ENCODE measurements at places on chromosomes 5 and 9.

GRCh38 chr5:140927228-140927573, 1.1 kb downstream of the PCDHAC1 start:
- no peak for DNase-seq

- DNase-seq = no peak
Measured at GRCh38 chr5:115324021-115324420, 27.6 kb upstream of the CCDC112 start.

GRCh38 chr5:74651710-74652109, 11.2 kb upstream of the ENC1 start:
- no peak for DNase-seq

DNA sequence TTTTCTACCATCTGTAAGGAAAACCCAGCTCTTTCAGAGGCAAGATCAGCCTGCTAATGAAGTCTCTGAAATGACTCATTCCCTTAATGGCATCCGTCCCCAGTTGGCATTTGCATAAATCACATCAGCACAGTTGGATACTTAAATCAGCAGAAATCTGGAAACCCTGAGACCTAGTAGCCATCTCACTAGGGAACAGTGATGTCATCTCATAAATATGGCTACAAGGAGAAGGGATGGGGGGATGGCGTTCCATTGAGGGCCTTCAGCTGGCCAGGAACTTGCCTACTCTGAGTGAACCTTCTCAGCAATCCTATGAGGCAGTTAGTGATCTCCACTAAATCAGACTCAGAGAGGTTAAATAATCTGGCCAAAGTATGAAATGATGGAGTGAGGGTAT, 81.8 kb downstream of the CMYA5 start:
- DNase-seq = no peak

GRCh38 chr9:128005923-128006322, 25.1 kb upstream of the EEIG1 start:
- no peak for DNase-seq

GRCh38 chr9:126724226-126724625, 80.6 kb upstream of the ZBTB43 start:
- DNase-seq = no peak

DNA sequence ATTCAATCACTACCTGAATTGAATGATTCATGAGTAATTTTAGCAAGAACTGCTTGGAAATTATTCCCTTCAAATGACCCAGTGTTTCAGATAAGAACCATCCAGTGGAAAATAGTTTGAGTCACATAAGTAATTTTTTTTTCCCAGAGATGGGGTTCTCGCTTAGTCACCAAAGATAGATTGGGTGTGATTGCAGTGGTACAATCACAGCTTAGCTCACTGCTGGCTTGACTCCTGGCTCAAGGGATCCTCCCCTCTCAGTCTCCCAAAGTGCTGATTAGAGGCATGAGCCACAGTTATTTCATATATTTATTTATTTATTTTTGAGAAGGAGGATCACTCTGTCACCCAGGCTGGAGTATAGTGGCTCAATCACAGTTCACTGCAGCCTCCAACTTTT, 574.5 kb upstream of the ARRDC3 start:
- no peak for DNase-seq

GRCh38 chr9:126146254-126147145, 180.1 kb upstream of the MVB12B start:
- DNase-seq = peak; percentile 65

GRCh38 chr9:90078988-90079421, 474.2 kb downstream of the GADD45G start:
- no peak for DNase-seq

DNA sequence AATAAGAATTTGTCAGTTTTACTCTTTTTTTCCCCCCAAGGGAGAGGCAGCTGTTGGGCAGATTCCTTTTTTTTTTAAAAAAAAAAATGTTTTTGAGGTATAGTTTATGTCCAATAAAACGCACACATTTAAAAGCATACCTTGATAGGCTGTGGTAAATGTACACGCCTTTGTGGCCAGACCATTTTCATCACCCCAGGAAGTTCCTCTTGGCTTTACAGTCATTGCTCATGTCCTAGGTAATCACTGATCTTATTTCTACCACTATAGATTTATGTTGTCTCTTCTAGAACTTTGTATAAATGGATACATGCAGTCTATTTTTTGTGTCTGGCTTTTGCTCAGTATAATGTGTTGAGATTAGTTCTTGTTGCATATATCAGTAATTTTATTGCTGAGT, 9.8 kb downstream of the SUB1 start:
- no peak for DNase-seq

DNA sequence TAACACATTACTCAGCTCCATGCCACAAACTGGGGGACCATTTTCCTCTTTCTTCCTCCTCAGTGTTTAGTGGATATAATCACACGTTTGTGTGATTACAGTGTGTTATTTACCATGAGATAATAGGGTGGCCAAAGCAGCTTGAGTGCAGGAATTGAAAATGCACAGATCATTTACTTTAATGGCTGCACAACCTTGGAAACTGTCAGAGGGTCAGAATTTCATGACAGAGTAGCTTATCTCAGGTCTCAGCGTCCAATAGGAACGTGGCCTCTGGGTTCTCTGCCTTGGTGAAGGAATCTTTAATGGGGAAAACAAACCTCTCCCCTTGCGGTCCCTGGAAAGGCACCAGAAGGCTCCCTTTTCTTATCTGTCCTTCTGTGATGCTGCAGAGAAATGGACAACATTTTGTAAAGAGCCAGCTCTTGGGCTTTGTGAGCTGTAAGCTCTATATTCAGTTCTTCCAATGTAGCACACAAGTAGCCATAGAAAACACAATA, 87.4 kb upstream of the CD180 start:
- no peak for DNase-seq

- DNase-seq = no peak
Measured at GRCh38 chr5:125696762-125697161, 726.4 kb upstream of the GRAMD2B start.

- peak; percentile 95 for DNase-seq
Measured at GRCh38 chr9:89555451-89556375, 49.1 kb upstream of the GADD45G start.

- DNase-seq = no peak
Measured at GRCh38 chr9:113558632-113559502, 95.3 kb downstream of the RGS3 start.

DNA sequence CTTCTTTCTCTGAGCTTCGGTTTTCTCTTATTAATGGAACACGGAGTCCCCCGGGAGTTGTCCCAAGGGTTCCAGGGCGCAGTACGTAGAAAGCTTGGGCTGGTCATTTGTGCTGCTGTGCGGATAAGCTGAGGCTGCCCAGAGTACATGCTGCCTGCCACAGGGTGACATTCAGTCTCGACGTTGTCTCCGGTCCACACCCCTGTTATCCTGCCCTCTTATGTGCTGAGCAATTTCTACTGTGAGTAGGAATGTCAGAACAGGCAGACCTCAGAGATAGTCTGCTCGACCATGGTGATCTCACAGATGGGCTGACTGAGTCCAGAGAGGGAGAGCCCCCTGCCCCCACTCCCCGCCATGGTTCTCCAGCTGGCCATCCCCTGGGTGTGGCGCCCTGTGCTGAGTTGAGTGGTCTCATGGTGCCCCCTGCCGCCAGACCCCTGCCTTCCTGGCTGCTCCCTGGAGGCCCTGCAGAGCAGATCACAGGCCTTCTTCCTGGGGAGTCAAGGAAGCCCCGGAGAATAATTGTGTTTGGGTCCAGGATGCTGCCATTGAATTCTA, 124.0 kb downstream of the RGS3 start:
- DNase-seq = no peak

DNA sequence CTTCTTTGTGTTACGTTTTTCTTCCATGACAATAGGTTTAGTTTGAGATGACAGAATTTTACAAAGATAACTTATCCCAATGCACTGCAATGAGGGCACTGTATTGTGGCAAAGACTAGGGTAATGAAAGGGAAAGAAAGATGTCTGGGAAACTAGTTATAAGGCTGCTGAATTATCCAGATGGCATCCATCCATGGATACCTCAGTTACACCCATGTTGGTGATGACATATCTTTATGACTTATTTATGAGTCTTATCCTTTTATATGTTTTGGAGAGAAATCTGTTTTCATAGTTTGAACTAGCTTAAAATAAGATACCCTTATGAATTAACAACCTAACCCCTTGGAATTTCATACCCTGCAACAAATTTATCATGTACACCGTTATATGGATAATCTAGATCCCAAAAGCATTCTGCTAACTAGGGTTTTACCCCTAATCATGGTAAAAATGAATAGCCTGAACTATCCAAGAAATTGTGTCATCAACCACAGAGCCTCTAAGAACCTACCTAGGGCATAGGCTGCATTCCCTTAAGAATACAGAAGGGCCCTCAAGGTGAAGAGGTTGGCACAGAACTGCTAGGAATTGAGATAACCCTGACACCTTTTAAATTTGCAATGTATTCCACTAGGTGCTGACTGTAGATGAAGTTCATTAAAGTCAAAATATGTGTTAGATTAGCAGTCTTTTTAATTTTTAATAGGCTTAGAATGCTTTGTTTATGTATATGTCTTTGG, 49.5 kb upstream of the RORB start:
- no peak for DNase-seq

Measured in Jurkat, Clone E6-1 (cell line).